ENCODE measurements at places on chromosomes 12 and 14.

DNA sequence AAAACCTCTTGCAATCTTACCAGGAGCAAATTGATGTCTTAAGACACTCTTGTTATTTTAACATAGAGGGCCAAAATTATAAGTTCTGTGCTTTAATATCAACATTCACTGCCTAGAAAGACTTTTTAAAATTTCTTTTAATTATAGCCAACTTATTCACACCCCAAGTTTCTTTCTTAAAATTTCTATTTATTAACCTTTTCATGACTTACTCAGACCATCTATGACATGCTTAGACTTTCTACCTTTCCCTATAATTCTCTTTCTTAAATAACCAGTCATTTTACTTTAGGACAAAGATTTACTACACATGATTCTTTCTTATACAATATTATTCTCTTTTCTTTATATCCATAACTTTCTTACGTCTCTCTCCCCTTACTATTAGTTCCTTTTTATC, 220.4 kb downstream of the NUBPL start:
- DNase-seq: no peak

DNA sequence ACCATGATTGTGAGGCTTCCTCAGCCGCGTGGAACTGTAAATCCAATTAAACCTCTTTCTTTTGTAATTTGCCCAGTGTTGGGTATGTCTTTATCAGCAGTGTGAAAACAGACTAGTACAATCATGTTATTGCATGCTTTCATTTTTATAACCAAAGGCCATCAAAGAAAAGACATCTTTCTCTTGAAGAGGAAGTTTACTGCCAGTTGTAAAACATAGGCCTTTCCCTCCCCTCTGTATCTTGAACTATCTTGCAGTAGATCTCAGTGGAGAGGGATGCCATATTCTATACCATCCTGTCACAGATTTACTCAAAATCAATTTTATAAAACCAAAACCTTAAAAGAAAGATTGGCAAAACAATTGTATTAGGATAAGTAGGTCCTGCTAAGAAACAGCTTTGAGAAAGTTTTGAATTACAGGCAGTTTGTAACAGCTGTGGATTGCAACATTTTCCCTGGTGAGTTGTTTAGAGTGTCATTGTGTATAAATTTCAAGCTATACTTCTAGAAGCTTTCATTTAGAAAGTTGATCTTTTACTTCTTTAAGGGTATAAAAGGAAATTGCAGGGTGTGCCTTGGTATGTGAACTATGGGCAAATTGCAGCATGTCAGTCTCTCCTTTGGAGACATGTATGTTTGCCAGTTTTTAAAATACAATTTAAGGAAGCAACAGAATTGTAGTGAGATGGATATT, 128.0 kb downstream of the ATP23 start:
- DNase-seq: no peak

DNA sequence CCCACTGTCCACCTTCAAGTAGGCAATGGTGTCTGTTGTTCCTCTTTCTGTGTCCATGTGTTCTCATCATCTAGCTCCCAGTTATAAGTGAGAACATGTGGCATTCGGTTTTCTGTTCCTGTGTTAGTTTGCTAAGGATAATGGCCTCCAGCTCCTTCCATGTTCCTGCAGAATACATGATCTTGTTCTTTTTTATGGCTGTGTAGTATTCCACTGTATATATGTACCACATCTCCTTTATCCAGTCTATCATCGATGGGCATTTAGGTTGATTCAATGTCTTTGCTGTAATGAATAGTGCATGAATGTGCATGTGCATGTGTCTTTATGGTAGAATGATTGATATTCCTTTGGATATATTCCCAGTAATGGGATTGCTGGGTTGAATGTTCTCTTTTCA, 123.3 kb upstream of the LHX5 start:
- no peak for DNase-seq

- DNase-seq: peak; percentile 47
Observed at GRCh38 chr12:23950210-23950774, 822 bp upstream of the SOX5 start.

DNA sequence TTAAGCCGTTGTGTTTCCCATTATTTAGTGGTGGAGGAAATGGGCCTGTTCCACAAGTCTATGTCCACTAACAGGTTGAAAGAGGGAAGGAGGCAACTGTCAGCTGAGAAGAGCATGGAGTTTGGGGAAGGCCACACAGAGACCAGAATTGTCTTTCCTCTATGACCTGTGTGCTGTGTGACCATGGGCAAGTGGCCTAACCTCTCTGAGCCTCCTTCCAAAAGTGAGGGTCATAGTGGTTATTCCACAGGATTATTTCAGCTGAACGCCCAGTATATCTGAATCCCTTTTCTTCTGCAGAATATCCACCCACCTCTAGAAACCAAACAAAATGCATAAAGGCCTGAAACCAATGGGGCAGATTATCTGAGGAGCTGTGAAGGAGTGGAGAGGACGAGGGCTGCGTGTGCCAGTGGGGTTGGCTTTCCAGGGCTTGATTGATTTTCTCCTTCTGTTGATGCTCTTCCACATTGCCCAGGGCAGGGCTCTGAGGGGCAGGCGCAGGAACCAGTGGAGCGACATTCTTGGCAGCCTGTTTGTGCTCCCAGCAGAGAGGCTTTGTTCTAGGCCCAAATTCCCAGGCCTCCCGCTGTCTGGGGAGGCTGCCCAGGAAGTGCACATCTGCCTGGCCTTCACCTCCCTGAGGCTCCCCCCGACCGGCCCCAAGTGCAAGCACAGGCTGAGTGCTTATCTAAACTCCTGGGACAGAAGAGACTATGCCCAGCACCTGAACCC, 452.7 kb downstream of the BCL11B start:
- DNase-seq: no peak

DNA sequence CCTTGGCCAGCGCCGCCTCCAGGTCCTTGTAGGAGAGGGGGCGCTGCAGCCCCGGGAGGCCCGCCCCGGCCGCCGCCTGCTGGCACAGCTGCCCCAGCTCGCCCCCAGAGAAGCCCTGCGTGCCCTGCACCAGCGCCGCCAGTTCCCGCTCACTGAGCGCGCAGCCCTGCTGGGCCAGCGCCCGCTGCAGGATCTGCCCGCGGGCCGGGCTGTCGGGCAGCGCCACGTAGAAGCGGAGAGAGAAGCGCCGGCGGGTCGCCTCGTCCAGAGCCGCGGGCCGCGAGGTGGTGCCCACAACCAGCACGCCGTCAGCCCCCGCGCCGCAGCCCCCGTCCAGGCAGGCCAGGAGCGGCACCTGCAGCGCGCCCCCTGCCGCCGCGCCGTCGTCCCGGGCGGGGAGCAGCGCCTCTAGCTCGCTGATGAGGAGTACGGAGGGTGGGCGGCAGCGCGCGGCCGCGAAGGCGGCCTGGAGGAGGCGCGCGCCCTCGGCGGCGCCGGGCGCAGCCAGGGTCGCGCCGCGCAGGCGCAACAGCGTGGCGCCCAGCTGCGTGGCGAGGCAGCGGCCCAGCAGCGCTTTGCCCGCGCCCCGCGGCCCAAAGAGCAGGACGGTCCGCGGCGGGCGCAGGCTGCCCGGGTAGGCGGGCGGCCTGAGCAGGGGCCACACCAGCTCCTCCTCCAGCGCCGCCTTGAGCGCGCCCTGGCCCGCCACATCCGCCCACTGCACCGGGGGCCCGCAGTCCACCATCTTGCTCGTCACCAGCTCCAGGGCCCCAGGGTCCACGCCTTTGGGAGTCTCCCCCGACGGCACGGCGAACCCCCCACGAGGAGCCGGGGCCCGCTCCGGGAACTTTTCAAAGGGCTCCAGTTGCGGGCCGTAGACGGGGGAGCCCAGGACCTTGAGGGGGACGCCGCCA, 27.7 kb downstream of the FIGNL2 start:
- DNase-seq: peak; percentile 92

DNA sequence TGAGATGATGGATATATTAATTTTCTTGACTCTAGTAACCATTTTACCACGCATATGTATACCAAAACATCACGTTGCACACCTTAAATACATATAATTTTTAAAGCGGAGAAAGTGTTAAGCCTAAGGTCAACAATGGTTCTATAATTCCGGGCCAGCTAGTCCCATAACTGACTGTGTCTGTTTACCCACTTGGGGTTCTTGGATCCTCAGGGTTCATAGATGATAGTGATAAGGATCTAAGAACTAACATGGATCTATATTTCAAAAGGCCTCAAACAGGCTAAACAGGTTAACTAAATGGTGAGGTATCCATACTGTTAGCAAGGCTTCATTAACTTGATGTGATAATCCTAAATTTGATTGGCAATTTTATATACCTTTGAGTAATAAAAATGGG, 9.8 kb downstream of the SLC38A1 start:
- no peak for DNase-seq

- DNase-seq: peak; percentile 61
Observed at GRCh38 chr12:8697120-8697475, 693 bp upstream of the RIMKLB start.

- no peak for DNase-seq
Observed at GRCh38 chr12:125493704-125494308, 428.6 kb downstream of the AACS start.

DNA sequence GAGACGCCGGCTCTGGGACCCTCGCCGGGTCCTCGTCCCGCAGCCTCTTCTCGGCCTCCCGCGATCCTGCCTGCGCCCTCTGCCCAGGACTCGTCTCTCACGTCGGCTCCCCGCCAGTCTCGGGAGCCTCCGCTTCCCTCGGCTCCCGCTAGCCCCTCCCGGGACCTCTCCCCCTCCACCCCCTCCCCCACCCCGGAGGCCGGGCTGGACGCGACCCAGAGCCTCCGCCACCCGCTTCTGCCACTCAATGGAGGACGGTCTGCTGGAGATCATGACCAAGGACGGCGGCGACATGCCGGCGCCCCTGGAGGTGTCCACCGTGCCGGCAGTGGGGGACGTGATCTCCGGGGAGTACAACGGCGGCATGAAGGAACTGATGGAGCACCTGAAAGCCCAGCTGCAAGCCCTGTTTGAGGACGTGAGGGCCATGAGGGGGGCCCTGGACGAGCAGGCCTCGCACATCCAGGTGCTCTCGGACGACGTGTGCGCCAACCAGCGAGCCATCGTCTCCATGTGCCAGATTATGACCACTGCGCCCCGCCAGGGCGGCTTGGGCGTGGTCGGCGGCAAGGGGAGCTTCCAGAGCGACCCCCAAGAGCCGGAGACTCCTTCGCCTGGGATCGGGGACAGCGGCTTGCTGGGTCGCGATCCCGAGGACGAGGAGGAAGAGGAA, 568 bp downstream of the CCDC184 start:
- no peak for DNase-seq

GRCh38 chr12:38501991-38502390, 185.4 kb downstream of the ALG10B start:
- no peak for DNase-seq

GRCh38 chr12:110005319-110005973, 6.2 kb downstream of the ANKRD13A start:
- no peak for DNase-seq

GRCh38 chr14:86912709-86913108, 1080.3 kb downstream of the GALC start:
- DNase-seq: no peak

DNA sequence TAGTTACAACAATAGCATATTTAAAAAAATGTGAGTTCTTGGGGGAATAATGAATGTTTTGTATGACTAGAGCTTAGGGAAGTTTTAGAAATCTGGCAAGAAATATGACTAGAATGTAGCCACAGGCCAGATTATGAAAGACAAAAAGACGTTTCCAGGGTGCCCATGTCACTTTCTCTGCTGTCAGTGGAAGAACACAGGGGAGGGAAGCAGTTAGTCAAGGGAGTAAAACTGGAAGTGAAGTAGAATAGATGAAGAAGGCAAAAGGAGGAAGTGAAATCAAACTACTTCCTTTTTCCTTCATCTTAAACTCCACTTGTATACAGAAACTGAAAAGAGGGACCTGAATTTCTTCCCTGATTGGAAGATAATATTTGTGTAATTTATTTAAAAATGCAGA, 81.2 kb upstream of the ATP2B1 start:
- DNase-seq: no peak

DNA sequence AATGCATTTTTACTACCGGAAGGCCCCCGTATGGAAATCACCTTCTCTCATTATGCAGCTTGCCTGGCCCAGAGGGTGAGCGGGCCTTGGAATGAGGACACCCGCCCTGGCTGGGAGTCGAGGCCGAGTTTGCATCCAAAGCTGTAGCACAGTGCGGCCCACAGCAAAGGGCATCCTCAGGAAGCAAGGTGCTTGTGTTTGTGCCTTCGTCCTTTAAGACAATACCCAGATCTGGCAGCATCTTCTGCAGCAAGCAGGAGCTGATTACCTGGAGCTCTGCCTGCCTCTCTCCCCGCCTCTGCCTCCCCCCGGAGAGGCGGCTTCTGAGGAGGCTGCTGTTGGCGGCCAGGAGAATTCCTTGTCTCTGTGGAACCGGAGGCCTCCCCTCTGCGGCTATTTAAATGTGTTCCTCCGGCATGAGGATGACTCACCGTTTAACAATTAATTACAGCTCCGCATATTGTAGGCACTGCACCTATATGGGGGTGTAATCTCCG, 145.3 kb downstream of the CACNA1C start:
- DNase-seq: peak; percentile 27

- no peak for DNase-seq
Observed at GRCh38 chr12:4225571-4225970, 48.0 kb upstream of the CCND2 start.

DNA sequence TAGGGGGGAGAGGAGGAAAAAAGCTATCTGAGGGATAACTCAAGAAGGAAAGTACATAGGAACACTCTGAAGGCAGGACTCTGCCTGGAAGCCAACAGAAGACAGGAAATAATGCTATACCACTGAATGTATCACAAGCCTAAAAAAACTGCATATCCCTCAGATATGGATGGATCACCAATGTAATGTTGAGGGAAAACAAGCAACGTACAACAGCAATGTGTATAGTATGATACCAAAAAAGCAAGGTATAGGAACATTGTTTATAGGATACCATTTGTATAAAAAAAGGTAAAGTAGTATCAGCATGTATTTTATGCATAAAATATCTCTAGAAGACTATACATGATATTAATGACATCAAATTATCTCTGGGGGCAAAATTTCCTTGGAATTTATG, 3.4 kb downstream of the GLS2 start:
- no peak for DNase-seq

DNA sequence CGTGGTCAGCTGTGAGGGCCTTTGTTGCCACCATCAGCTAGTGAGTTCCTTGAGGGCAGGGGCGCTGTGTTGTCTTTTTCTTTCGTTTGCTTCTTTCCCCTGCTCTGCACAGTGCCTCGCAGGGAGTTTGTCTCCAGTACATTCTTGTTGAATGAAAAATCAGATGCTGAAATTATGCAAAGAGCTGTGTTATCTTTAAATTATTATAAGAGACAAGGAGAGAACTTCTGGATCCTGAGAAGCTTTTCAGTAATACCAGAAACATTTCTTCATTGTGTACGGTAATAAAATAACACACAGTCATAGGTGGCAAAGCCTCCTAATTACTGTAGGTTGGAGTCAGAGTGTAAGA, 14.9 kb downstream of the EML1 start:
- no peak for DNase-seq

DNA sequence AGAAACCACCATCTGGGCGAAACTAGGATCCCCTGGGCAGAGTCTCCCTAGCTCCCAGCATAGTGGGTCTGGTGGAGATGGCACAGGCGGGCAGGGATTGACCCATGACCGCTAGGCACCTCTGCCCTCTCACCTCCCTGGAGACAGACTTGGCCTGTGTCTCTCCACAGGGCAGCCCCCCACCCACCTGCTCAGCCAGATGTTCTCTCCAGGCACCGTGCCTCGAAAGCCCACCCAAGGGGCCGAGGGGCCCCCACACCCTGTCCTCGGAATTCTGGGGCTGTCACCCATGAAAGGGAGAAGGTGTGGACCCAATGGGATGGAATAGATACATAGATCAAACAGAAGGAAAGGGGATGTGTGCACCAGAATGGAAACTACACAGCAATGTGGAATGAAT, 229.1 kb upstream of the RTL1 start:
- DNase-seq: no peak

All from NCI-H82 (cell line).